Stimulated activated CD4-positive, alpha-beta T cell treated with anti-CD3 and anti-CD28 coated beads, TNF-alpha, amount 100 ng/mL, for 24 hours (primary cell): ENCODE measurements at places on chromosomes 7 and 10.

GRCh38 chr10:94041206-94041605 lies 47.5 kb downstream of the PLCE1 start:
- DNase-seq, result no peak

DNA sequence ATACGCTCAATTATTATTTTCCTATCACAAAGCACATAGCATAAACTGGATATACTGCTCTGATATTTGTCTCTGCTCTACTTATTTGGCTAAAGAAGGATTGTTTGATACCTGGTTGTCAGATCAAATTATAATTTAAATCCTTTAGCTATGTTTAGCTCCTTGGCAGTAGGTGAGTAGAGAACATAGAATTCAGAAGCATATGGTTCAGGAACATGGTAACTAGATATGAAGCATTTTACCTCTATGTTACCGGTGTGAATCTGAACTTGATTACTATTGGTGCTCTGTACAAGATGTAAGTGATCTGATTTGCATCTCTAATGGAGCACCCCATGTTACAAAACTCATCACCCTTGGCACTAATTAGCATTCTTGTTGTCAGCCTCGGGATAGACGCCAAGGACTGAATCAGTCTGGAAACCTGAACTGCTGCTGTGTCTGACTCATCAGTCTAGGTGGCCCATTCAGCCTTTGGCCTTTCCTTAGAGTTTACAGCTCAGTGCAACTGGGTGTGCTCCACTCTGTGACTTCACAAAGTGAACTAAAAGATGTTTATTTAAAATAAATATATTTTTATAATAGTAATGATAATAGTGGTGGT lies 12.3 kb upstream of the MYPN start:
- DNase-seq, result no peak

DNA sequence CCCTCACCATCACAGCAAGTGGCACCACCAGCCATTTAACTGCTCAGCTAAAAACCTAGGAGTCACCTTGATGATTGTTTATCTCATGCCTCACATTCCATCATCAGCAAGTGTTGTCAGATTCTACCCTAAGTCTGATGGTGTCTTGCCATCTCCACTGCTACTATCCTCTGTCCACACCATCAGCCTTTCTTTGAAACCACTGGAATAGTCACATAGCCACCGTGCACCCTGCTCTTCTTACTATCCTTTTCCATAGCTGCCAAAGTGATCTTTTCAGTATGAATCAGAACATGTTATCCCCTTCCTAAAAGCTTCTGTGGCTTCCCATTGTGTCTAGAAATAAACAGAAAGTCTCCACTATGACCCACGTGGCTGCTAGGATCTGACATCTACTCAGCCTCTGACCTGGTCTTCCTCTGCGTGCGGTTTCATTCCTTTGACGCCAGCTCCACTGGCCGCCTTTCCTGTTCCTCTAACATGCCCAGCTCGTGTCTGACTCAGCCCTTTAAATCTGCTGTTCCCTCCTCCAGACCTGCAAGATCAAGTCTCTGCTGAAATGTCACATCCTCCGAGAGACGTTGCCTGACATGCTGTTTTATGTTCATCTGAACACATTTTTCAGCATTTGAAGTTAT lies 16.5 kb upstream of the CHN2 start:
- no peak for DNase-seq

DNA sequence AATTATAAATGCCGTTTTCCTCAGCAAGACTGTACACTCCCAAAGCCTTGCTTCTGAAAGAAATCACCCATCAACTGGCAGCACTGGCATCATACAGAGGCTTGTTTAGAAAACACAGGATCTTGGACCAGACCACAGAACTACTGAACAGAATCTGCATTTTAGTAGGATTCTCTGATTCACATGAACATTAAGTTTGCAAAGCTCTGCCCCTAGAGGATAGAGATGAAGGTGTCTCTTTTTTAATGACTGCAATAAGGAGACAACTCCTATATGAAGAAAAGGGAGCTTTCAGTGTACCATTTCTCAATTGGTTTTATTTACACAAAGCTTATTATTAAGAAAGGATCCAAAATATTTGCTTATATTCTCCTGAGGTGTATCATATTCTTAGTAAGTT lies 172.7 kb downstream of the AGMO start:
- DNase-seq, result no peak

GRCh38 chr7:45479781-45480180 lies 94.4 kb upstream of the ADCY1 start:
- DNase-seq, result no peak

DNA sequence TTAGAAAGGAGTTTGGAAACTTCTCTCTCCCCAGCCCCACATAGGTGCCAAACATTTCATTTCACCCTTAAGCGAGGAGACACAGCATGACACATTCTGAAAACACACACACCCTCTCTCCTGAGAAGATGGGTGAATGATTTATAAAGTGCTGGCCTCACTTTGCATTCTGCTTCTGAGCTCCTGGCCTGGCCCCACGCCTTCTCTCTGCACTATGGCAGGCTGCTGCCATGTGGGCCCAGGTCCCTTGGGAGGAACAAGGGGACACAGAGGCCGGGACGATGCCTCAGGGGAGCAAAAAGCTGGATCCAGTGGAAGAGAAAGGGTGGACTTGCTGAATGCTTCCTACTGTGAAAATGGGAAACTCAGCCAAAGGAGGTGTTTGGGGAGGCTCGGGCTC lies 56.0 kb downstream of the CPXM2 start:
- no peak for DNase-seq

DNA sequence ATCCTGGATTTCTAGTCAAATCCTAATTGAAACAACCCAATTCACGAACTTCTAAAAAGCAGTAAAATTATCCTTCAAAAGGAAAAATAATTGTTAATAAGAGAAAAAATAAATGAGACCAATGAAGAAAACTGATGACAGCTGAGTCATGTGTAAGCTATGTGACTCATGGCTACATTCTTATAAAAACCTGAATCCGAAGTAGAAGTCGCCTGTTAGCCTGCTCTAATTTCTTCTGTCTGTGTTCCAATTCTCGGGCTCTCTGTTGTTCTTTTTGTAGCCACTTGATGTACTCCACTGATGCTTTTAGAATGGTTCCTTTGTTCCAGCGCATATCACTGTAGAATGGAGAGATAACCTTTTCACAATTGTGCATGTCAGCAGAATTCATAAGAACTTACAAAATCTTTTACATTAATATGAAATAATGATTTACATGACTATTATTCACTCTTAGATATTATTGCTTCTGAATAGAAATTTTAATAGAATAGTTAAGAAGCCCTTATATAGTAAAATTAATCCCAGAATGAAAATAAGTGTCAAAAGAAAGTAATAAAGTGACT lies 88.8 kb downstream of the TFEC start:
- no peak for DNase-seq

DNA sequence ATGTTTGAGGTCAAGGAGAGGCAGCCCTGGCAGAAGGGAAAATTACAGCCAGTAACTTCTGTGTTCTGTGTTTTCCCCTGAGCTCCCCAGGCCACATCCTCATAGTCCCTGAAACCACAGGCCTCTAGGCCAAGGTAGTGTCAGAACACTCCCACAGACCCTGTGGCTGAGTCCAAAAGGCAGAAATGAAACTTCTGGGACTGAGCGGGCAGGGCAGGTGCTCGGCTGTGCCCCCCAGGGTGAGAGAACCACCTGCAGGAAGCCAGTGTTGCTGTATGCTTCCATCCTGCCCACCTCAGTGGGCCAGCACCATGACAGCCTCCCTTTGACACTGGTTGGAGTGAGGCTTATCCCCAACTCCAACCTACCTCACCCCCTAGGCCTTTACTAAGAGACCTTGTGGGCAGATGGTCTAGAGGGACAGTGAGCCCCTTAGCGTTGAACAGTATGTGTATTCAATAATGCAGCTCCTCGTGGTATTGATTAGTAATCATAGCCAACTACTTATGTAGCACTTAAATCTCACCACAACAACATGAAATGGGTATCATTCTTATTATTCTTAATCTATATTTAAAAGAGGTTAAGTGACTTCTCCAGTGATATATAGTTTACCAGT lies 30.3 kb downstream of the PIK3CG start:
- DNase-seq, result no peak

DNA sequence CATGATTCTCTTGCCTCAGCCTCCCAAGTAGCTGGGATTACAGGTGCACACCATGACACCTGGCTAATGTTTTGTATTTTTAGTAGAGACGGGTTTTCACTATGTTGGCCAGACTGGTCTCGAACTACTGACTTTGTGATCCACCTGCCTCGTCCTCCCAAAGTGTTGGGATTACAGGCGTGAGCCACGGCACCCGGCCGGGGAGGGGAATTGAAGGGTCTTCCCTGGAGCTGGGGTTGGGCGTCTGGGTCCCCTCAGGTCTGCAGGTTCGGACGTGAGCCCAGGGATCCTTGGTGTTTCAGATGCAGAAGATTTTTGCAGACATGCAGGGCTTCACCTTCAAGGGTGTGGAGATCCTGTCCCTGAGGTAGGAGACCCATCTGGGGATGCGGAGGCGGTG lies 6.0 kb upstream of the MUC12 start:
- no peak for DNase-seq

GRCh38 chr10:15035385-15036301 lies 8.1 kb upstream of the OLAH start:
- no peak for DNase-seq

GRCh38 chr7:28815928-28816373 lies 142.2 kb downstream of the TRIL start:
- no peak for DNase-seq

DNA sequence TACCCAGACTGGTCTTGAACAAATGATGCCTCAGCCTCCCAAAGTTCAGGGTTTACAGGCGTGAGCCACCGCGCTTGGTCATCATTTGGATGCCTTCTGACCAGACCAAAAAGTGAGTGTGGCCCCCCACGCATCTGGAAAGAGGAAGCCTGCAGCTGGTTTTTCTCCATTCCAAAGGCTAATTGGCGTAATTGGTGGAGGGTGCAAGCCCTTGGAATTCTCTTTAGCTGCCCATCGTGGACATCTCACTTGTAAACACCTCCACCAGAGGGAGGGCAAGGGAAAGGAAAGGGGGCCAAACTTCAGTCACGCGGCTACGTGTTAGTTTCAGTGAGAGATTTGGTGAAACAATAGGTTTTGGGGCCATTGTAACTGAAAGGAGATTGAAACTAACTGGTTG lies 4.1 kb upstream of the ARHGAP21 start:
- DNase-seq, result no peak

- DNase-seq, result no peak
Observed at GRCh38 chr7:41174521-41174920, 528.4 kb downstream of the INHBA start.

DNA sequence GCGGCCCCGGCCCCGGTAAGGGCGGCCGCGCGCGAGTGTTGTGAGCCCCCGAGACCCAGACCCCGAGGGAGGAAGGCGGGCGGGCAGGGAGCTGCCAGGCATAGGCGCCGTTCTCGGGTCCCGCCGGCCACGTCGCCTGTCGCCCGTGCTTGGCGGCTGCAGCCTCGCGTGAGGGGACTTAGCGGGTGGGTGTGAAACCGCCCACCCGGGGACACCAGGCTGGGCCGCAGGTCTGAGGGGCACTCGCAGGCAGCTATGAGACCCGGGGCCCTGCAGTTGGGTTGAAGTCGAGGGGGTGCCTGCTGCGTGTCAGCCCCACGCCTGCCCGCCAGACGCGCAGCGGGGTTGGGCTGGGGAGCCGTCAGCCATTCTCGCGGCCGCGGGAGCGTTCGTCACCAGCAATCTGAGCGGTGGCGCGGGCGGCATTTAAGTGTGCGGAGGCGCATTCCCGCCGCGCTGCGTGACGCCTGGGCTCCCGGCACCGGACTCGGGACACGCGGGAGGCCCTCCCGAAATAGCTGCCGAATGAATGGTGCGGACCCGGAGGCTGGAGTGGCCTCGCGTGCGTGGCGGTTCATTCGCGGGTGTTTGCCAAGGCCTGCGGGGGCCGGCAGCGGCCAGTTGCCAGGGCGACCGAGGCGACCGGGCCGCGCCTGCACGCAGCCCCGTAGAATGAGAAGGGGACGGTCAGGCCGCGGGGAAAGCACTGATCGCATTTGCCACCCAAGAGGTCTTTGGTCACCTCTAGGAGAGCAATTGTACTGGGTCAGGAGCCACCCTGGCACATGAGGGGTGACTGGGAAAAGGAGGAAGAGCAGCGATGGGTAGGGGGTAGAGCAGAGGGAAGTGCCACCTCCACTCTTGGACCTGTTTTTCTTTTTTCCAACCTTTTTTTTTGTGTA lies 750 bp downstream of the ZNF398 start:
- DNase-seq, result peak; percentile 29

DNA sequence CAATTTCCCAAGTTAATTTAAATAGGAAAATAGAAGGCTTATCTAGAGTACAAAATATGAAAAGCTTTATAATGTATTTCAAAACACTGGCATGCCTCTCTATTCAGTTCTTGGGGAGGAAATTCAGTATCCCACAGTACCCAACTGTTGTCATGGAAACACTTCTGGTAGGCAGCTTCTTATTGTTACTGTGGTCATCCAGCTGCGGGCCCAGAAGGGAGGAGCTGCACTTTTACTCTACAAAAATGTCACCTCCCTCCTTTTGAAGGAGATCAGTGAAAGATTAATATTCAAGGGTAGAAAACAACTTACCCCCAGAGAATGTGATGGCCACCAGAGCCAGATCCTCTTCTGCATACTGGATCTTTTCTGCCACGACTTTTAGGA lies 202.8 kb downstream of the RAPGEF5 start:
- DNase-seq, result no peak

DNA sequence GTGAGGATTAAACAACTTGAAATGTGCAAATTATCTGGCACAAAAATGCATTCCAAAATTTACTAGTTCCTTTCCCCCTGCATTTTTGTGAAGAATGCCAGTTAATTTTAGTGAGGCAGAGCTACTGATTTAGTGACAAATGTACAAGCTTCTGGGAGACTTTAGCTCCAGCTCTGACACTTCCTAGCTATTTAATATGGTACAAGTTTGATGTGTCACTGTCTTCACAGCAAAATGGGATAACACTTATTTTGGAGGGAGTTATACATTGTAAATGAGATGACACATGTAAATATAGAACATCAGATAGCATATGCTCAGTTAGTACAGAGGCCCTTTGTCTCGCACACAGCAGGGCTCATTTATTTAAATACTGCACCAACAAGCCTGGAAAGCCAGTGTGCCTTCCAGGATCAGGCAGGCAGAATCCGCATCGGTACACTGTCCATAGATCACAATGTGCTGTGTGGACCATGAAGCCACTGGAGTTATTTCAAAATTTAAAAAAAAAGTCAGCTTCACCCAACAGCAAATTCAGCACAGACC lies 48.7 kb downstream of the ELMO1 start:
- no peak for DNase-seq

GRCh38 chr10:54880996-54881395 lies 80.0 kb upstream of the PCDH15 start:
- DNase-seq, result no peak

- DNase-seq, result no peak
Observed at GRCh38 chr10:91575044-91575610, 57.7 kb downstream of the PPP1R3C start.

DNA sequence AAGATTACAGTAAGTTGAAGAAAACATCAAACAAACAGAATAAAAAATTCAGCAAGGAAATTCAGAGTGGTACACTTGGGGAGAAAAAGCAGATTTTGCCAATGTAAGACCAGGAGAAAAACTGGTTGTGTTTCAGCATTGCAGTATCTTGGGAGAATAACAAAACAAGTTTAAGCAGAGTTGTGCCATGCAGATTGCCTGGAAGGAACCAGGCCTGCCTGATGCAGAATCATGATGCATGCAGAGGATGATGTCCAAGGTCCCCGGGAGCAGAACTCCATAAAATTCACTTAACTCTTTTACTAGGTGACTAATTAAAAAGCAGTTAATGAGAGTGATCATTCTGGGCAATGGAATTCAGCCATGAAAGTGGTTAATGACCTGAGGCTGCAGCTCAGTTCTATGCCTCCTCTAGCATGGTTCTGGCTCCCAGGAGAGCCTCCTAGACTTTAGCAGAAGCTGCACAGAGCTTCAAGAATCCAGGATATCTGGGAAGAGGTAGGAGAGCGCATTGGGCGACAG lies 379.7 kb upstream of the C7orf33 start:
- DNase-seq, result no peak

- DNase-seq, result peak; percentile 51
Observed at GRCh38 chr7:134669845-134670373, 23.3 kb downstream of the BPGM start.
